CD8-positive, alpha-beta T cell (primary cell): ENCODE measurements at places on chromosomes 2 and 18.

- peak; percentile 86 for DNase-seq
Observed at GRCh38 chr2:96554293-96555145, 18.0 kb downstream of the ARID5A start.

DNA sequence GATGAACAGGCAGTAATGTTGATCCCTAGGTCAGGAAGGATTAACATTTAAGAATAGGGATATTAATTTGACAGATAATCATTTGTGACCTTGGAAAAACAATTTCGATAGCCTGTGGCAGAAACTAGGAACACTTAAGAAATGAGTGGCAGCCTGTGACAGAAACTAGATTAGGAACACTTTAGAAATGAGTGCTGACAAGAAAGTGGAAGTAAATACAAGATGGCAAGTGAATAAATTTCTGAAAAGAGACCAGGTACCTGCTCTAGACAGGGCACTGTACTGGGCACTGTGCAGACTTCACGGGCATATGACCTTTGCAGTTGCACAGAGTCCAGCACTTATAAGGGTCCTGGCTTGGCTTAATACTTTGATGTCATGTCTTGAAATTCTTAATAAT is 5.5 kb upstream of the HNRNPA3 start:
- DNase-seq, result no peak

DNA sequence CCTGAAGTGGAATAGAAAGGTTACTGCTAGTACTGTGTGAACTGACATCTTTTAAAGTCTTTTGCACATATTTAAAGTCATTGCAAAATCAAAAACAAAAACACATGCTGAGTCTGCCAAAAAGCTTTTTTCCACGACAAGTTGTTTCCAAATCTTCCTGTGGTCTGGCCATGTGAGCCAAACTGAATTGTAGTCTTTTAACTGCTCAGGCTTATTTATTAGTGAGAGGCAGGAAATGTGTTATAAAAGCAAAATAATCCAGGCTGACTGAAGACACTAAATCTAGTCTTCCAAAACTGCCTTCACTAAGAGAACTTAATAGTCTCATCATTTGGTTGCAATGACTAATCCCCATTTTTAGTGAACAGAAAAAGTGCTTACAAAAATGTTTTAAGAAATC is 2.3 kb downstream of the KRCC1 start:
- no peak for DNase-seq

GRCh38 chr2:25567406-25567805 is 106.0 kb downstream of the DTNB start:
- DNase-seq, result peak; percentile 51

GRCh38 chr2:71101656-71102055 is 28.4 kb downstream of the MCEE start:
- DNase-seq, result no peak
